ENCODE measurements at places on chromosomes 4 and X.

GRCh38 chr4:149987330-149988086 is 90.7 kb upstream of the DCLK2 start:
- DNase-seq, result no peak

DNA sequence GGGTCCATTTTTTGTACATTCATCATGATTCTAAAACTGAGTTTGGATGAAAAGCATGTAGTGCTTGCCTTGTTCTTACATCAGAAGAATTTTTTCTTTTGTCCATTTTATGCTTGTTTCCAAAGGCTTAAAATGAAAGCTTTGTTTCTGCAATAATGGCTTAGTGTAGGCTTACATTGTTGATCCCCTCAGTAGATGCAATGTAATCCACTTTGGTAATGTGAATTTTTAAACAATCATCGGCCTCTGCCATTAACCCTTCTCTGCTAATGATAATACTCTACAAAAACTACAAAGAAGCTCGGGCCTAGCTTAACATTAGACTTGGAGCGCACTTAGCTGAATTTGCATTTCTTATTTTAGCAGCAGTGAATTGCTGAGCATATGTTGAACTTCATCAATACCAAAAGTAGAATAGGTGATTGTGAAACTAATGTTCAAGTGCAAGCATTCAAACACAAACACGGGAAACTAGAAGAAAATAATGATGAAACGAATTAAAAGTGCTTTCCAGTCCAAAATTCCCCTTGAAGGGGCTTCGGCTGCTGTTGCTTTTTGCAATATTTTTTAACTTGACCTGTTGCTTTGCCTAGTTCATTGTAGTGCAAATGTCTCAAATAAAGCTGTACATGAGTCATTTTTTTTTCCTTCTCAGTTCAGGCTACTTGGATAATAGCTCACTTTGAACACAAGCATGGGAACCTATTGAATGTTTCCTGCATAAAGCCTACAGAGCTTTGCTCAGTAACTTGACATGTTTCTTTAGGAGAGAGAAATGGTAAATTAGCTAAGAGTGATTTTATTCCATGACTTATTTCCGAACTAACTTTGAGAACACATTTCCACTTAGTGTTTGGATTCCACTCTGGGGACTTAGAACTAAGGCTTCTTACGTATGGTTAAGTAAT is 66.5 kb downstream of the SLIT2 start:
- DNase-seq, result no peak

DNA sequence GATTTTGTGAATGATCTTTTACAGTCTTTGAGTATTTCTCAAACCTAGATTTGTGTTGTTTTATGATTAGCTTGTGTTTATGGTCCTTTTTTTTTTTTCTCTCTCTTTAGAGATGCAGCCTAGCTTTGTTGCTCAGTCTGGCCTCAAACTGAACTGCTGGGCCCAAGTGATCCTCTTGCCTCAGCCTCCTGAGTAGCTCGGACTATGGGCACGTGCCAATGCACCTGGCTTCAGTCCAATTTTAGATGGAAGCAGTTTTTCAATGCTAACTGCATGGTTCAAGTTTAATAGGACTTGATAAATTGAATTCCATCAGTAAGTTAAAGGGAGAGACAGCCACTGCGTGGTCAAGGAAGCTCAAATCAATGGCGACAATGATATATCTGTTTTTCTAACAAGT is 3.8 kb upstream of the FGG start:
- no peak for DNase-seq

GRCh38 chrX:117834076-117834475 is 282.5 kb downstream of the KLHL13 start:
- no peak for DNase-seq

- no peak for DNase-seq
These were observed 118.2 kb downstream of the GRID2 start for GRCh38 chr4:92421920-92422319.

- DNase-seq, result no peak
These were observed 676.7 kb downstream of the GALNTL6 start for GRCh38 chr4:172489861-172490260.

- DNase-seq, result no peak
These were observed 542.3 kb upstream of the ADGRL3 start for GRCh38 chr4:60657807-60658206.

DNA sequence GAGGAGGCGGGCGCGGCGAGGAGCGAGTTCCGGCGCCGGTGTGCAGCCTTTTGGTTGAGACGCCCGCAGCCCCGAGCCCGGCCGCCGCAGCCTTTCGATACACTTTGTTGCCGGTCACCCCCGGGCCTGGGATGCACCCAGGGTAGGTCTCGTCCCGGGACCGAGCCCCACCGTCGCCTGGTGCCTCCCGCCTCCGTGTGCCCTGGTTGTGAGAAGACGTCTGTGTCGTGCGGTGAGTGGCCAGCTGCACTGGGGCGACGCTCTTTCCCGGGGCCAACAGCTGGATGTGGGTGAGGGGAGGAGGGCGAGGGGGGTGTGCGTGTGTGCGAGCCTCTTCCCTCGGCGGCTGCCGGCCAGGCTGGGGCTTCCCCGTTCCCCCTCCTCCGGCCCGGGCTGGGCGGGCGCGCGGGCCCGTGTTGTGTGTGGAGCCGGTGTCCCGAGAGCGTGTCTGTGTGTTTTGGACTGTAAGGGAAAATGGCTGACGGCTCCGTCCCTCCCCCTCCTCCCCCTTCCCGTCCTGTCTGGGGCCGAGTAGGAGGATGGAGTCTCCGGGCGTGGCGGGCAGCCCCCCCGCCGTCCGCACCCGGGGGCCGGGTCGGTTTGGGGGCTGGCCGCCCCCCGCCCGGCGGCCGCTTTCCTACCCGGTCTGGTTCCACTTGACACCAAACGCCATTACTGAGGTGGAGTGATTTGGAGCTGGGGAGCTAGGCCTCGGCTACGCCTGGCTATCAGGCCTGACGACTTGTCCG is 807 bp downstream of the USP9X start:
- peak; percentile 40 for DNase-seq

DNA sequence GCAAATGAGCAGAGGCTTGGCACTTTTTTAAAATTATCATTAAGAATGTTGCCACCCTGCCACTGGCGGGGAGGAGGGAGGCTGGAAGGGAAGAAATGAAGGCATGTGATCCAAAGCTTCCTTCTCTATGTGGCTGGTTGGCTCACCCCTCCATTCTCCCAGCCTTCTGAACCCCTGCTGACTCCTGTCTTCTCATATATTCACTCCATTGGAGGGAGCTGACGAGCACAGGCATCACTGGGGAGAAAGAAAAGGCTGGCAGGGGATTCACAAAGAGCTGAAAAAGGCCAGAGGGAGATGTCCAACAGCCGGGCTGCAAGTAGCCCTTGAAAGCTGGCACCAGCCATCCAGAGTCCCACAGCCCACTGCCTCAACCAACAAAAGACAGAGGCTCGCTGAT is 495.6 kb downstream of the BCOR start:
- no peak for DNase-seq

- no peak for DNase-seq
These were observed 171.5 kb downstream of the SMIM20 start for GRCh38 chr4:26085551-26085950.
